Activated CD4-positive, alpha-beta T cell treated with anti-CD3 and anti-CD28 coated beads, Interleukin-2, amount 10 ng/mL, durations not matched to agents 24 days and 14 days (primary cell): ENCODE measurements at places on chromosomes 7 and 10. TPM values are rescaled to one million over a fixed set of nuclear protein-coding genes. Genes with fewer than 3 reads are reported as not detected.

The SLC13A1 gene
- total RNA-seq = not detected in 2 replicates

- no peak for DNase-seq
Observed at GRCh38 chr7:132609222-132609621, 33.0 kb upstream of the PLXNA4 start.

The ATOH7 gene
- not detected in 2 replicates for total RNA-seq

DNA sequence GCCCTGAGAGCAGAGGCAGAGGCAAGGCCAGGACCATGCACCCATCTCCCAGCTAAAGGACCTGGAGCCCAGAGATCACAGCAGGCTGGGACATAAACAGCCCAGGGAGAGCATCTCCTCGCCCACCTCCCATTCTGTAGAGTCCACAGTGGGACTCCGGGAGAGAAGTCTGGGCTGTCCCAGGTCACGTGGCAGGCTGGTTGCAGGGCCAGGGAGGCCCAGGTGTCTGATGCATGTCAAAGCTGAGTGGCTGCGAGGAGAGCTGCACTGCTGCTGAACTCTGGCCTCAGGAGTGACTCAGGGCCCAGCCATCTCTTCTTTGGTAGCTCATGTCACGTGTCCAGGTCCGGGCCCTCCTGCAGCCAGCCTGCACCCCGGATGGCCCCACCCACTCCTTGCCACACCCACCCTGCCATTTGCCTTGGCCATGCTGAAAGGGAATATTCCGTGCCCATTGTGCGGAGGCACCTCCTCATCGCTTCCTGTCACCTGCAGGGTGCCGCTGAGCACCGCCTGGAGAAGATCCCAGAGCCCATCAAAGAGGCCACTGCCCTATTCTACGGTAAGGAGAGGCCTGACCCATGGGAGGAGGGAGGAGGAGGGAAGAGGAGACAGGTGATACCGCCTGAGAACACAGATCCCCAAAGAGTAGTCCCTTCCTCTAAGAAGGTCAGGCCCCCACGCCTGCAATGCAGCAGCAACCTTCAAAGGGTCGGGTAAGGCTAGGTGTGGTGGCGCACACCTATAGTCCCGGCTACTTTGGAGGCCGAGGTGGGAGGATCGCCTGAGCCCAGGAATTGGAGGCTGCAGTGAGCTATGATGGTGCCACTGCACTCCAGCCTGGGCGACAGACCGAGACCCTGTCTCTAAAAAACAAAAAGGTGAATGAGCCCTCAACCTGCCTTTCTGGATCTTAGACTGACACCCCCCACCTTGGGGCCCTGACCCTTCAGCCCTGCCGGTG lies 12.6 kb upstream of the SH2B2 start:
- peak; percentile 54 for DNase-seq

DNA sequence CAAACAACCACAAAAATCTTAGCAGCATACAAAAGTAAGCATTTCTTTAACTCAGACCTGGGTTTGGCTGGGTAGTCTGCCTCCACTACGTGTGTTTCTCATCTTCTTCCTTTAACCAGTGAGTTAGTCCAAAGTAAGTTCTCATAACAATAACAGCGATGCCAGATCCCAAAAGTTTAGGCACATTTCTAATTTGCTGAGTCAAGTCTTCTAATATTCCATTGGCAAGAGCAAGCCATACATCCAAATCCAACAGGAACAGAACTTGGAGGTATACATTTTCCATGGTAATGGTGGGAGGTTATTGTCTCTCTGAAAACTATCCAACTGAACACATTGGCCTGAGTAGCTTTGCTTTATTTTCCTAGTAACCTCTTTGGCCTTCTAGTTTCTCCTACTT lies 115.7 kb upstream of the CNTNAP2 start:
- no peak for DNase-seq

GRCh38 chr10:91607646-91608403 lies 25.0 kb downstream of the PPP1R3C start:
- no peak for DNase-seq

- no peak for DNase-seq
Observed at GRCh38 chr7:39615350-39615975, 7.9 kb upstream of the RALA start.

GRCh38 chr10:109467551-109467950 lies 455.8 kb downstream of the XPNPEP1 start:
- no peak for DNase-seq

DNA sequence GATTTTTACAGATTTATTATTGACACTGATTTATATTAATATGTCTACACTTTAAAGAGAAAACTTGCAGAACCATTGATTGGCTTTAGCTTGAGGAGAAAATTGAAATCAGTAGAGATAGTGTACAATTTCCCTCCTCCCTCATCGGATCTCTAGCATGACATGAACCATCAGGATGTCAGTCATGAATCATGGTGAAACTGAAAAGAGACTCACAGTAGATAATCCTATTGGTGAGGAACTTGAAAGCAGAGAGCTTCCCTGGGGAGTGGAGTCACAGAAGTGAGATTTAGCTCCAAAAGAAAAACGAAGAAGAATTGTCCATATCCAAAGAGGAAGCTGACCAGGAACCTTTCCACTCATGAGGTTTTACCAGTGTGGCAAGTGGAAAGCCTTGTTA lies 346.8 kb downstream of the ABCA13 start:
- peak; percentile 4 for DNase-seq

DNA sequence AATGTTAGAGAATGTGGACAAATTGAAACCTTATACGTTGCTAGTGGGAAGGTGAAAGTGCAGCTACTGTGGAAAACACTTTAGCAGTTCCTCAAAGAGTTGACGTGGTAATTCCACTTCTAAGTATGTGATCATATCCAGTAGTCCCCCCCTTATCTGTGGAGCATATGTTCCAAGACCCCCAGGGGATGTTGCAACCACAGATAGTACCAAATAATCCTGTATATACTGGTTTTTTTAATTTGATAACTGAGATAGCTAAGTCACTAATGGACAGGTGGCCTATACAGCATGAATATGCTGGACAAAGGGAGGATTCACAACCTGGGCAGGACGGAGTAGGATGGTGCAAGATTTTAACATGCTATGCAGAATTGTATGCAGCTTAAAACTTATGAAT lies 36.8 kb downstream of the PCGF5 start:
- DNase-seq = no peak

- DNase-seq = peak; percentile 91
Observed at GRCh38 chr10:22340329-22341189, 4.7 kb upstream of the SPAG6 start.
